ENCODE measurements at places on chromosomes 4 and X. TPM values are rescaled to one million over a fixed set of nuclear protein-coding genes. Genes with fewer than 3 reads are reported as not detected.

Gene NALF2
- total RNA-seq, result not detected

Gene MAGEE1
- 2.5 TPM for total RNA-seq

Gene TCEAL8
- total RNA-seq, result 144 TPM

Gene YIPF6
- total RNA-seq, result 22.1 TPM

Gene ADH1B
- 535 TPM for total RNA-seq

Gene SHROOM2
- not detected for total RNA-seq

Gene CNGA1
- total RNA-seq, result not detected

Gene GPR50
- not detected for total RNA-seq

Gene FATE1
- total RNA-seq, result not detected

Gene HS6ST2
- not detected for total RNA-seq

Gene HPGDS
- total RNA-seq, result not detected

Gene MPC1L
- not detected for total RNA-seq

Gene FRAS1
- 1.9 TPM for total RNA-seq

Gene STOX2
- 1.1 TPM for total RNA-seq
